ENCODE measurements at places on chromosomes 2 and 18.

GRCh38 chr2:121608967-121609366 lies 40.3 kb downstream of the CLASP1 start:
- DNase-seq, result no peak

DNA sequence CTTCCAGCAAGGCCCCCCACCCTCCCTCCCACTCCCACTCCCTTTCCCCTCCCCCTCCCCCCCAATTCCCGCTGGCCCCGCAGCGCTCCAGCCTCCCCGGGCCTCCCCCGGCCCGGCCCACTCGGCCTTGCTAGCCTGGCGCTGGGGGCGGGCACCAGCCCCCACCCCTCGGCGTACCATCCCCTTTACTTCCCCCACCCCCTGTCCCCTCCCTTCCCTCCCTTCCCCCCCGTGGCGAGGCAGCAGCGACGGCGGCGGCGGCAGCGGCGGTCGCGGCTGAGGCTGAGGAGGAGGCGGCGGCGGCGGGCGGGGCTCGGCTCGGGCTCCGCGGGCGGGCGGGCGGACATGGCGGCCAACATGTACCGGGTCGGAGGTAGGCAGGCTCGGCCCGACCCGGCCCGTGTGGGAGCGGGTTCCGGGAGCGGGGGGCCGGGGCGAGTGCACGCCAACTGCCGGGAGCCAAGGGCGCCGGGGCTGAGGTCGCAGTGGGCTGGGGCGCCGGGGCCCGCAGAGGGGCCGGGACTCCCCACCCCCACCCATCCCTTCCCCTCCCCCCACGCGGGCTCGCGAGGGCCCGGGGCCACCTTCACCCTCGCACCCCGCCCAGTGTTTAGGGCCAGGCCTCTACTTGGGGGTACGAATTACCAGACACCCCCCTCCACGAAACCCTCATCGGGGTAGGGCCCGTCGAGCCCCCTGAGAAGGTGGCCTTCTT lies at the start of gene MTA3:
TSS of gene MTA3 (plus strand) at position 232 of the 715 bp plus-strand sequence. CDS start at position 346, 114 bp downstream.
- peak; percentile 83 for DNase-seq

DNA sequence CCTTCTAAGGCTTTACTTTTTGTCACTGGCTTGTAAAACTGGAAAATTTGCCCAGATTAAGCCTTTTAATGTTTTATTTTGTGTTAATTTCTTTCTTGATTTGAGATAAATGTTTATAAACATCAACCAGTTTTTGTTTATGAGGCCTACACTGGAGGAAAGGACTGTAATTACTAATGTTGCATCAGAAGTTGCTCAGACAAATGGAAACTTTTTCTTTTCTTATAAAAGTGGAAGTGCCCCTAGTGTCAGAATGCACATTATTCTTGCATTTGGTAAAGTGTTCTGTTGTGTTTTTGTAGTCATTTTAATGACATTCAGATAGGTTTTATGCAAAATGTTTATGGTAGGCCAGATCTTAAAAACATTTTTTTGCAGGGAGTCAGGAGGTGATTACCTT lies 25.3 kb downstream of the LCLAT1 start:
- peak; percentile 16 for DNase-seq

DNA sequence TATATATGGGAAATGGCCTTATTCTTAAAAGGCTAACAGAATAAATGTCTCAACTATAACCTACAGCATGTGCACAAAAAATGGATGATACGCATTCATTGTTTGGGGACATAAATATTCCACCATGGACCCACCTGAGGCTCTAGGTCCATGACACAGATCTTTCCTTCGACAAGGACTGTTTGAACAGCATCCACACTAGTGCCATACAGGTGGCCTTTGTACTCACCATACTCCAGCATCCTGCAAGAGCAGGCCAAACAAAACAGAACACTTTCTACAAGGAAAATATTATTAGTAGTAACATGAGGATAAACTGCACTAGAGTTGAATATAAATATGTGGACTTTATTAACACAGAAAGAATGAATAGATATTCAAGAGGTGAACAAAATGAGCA lies 6.1 kb upstream of the TMEM237 start:
- DNase-seq, result no peak

- DNase-seq, result peak; percentile 77
Measured at GRCh38 chr2:85999061-85999831, 106.4 kb downstream of the POLR1A start.

DNA sequence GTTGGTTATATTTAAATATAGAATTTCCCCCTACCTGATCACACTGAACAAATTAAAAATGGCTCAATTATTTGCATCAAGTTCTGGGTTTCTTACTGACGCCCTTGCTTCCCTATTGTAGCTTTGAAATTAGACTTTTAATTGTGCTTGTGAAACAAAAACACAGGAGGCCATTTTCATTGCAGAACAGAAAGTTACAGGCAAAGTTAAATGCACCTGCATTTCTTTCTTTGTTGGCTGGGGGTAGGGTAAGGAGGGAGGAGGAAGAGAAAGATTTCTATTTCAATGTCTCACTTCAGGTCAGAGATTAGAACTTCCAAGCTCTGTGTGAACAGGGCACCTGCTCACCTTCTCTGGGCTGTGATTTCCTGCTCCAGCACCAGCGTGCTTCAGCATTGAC lies 199.6 kb downstream of the BCL11A start:
- peak; percentile 44 for DNase-seq

DNA sequence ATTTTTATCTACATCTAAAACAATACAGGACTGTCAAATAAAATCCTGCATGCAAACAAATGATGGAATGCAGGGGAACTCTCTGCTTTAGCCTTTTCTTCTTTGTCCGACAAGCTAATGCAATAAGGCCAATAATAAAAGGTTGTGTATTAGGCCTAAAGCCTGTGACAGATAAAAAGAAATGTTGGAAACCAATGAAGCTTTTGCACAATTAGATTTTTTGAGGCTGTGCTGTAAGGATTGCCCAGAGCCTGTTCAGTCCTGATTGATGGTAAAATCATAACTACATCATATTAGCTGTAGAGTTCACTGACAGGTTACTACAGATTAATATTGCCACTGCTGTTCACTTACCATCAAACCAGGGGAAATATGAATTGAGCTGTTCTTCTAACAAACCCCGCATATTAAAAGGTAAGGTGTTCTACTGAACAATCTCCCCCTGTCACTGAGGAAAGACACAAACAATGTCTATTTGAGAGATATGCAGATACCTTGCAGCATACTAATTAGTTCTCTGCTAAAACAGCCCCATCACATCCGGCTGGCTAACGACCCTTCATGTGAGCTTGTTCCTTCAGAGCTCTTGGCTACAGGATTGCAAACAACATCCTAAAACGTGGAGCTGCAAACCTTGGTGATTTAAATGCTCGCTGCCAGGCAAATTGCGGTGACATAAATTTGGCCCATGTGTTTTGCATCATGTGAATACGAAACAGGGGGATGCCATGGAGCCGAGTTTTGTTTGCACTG lies 305.4 kb downstream of the MTX2 start:
- no peak for DNase-seq

GRCh38 chr2:180254872-180255271 lies 247.8 kb upstream of the CWC22 start:
- no peak for DNase-seq

GRCh38 chr18:32096946-32097345 lies 5.3 kb downstream of the RNF138 start:
- DNase-seq, result no peak

DNA sequence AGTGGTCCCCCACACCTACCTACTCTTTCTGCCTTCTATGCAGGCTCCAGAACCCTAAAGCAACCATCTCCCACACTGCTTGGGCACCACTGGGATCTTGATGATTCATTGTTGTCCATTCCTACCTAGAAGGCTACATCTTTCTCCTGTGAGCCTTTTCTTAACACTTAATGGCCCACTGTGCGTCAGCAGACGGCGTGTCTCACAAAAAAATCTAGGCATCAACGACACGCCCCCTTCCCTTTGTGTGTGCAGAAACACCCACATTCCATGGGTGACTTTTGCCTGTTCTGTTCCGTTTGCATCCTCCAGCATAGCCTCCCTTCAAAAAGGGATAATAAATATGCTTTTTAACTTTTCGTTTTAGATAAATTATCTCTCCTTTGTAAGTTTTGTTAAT lies 99.7 kb upstream of the CYRIA start:
- DNase-seq, result no peak

DNA sequence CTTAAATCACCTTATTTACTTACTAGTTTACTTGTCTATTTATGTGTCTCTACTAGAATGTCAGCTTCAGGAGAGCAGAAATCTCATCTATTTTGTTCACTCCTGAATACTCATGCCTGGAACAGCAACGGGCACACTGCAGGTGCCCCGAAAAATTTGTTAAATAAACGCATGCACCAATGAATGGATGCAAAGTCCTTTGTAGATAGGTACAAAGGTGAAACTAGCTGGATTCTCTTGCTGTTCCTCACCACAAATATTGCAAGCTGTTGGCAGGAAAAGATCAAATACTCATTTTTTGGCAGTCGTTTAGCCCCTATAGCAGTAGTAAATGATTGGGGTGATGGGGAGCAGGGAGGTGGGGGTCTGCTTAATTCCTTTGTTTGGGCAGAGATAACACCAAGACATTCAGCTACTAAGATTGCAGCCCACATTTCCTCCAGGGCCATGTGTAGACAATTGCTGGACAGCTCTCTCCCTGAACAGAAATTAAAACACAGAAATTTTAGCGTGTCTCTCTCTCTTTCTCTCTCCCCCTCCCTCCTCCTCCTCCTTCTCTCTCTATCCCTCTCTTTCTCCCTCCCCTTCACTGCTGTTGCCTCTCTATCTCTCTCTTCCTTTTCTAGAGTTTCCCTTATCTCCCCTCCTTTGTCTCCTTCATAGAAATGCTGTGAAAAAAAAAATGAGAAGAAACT lies 5.4 kb downstream of the MARCHF4 start:
- no peak for DNase-seq

GRCh38 chr2:106869512-106870275 lies 16.3 kb downstream of the ST6GAL2 start:
- no peak for DNase-seq

- DNase-seq, result no peak
Measured at GRCh38 chr2:240198226-240198625, 57.8 kb upstream of the OTOS start.

- DNase-seq, result peak; percentile 60
Measured at GRCh38 chr2:7430869-7431641, 513.8 kb downstream of the RNF144A start.

DNA sequence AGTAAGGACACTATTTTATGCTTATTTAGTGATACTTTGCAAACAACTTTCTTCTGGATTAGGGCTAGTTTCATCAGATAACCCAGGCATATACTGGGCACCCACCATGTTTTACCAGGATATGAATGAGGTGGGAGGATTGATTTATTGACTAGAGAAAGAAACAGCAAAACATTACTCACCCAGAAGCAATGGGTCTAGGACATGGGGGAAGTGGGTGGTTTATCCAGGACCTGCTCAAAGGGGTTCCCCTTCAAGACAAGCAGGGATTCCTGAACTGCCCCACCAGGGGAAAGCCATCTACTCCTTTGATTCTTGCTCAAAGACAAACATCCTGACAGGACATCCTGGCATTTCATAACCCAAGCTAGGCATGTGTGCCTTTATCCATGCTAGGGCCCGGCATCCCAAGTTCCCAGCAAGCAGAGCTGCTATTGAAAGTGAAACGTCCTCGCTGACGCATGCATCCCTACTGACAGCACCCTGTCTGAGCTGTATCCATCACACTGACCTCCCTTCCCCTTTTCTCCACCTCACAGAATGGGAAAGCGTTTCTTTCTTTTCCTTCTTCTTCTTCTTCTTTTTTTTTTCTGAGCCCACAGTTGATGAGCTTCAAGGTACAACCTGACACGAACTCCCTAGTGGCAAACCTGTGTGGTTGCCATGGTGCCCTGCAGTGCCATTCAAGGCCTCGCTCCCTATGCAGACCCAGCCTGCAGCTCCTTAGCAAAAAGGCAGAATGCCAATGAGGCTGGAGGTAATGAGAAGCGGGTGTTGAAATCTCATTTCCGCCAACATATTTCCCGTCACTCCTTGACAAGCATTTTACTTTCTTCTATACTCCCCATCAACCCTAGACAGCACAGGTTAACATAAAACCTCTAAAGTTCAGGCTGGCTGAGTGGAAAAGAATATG lies 70.5 kb downstream of the CLHC1 start:
- no peak for DNase-seq

GRCh38 chr2:52402128-52402527 lies 1365.5 kb upstream of the CHAC2 start:
- DNase-seq, result no peak

- DNase-seq, result no peak
Measured at GRCh38 chr2:224584111-224584784, 915 bp downstream of the CUL3 start.

DNA sequence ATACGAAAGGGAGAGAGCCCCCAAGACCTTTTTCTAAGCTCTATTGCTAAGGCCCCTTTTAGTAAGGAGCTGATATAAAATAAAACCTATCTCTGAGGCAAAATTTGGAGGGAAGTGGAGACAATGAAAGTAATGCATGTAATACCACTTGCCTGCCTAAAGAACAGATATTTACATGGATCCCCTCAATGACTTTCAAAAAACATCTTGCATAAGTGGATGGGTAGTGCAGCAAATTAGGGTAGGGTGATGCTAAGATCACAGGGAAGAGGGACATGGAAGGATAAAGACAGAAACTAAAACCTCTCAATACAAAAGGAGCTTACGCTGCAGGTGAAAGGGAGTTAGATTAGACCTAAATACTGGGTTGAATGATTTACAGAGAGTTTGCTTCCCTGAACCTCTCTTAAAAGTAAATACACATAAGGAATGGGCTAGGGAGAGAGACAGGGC lies 1.1 kb downstream of the ZNF513 start:
- DNase-seq, result no peak

GRCh38 chr18:5868218-5868854 lies 27.0 kb downstream of the TMEM200C start:
- peak; percentile 61 for DNase-seq

DNA sequence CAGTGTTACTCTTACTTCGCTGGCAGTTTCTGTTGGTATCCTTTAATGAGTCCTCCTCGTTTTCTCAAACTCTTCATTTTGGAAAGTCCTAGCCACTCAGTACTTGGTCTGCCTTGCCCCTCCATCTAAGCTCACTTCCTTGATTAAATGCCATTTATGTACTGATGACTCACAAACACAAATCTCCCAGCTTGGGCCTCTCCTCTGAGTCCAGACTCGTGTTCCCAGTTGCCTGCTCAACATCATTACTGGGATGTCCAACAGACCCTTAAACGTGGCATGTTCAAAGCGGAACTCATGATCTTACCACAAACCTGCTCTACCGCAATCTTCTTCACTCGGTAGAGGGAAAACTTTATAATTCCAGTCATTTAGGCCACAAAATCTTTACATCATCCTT lies 13.8 kb upstream of the CCDC68 start:
- no peak for DNase-seq

DNA sequence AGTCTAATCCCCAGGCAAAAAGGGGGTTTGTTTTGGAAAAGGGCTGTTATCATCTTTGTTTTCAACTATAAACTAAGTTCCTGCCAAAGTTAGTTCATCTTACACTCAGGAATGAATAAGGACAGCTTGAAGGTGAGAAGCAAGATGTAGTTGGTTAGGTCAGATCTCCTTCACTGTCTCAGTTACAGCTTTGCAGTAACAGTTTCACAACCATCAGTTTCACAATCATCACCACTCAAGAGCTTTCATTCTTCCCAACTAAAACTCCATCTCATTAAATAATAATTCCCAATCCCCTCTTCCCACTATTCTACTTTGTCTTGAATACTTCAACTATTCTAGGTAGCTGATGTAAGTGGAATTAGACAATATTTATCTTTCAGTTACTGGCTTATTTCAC lies 200.9 kb downstream of the NYAP2 start:
- DNase-seq, result no peak

- DNase-seq, result no peak
Measured at GRCh38 chr2:187078297-187078696, 229.3 kb upstream of the ZSWIM2 start.
